ENCODE measurements at places on chromosomes 3 and 15.
A peak's percentile ranks its signal among the peaks of the same experiment; 100 is the strongest.

DNA sequence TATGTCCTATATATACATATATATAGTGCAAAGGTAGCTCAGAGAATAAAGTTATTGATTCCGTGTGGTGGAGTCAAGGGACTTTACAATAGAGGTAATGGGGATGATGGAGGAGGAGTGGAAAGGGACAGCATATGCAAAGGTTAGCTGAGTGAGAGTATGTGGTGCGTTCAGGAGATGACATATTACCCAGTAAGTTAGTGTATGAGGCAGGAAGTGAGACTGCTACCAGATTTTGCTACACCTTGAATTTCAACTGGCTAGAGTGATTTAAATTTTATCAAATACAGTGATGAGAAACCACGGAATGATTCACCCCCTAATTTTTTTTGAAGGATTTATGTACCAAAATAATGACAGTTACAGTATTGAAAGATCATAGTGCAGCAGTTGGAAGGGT, 2.8 kb downstream of the ACTL6A start:
- peaks cover 6% of the 10 kb centered on the region for H3K4me1 ChIP-seq
- no peak overlapping the region for H3K27ac ChIP-seq
- no peak for DNase-seq
- no peaks in the 10 kb centered on the region for H3K27me3 ChIP-seq
- peaks cover 8% of the 10 kb centered on the region for H3K36me3 ChIP-seq
- no peak overlapping the region for H3K4me3 ChIP-seq

- no peak overlapping the region for H3K27ac ChIP-seq
- no peaks in the 10 kb centered on the region for H3K27me3 ChIP-seq
- H3K4me3 ChIP-seq = no peak overlapping the region
- no peak for DNase-seq
- peaks cover 8% of the 10 kb centered on the region for H3K4me1 ChIP-seq
Measured at GRCh38 chr15:101440846-101441590, 48.5 kb downstream of the PCSK6 start.

DNA sequence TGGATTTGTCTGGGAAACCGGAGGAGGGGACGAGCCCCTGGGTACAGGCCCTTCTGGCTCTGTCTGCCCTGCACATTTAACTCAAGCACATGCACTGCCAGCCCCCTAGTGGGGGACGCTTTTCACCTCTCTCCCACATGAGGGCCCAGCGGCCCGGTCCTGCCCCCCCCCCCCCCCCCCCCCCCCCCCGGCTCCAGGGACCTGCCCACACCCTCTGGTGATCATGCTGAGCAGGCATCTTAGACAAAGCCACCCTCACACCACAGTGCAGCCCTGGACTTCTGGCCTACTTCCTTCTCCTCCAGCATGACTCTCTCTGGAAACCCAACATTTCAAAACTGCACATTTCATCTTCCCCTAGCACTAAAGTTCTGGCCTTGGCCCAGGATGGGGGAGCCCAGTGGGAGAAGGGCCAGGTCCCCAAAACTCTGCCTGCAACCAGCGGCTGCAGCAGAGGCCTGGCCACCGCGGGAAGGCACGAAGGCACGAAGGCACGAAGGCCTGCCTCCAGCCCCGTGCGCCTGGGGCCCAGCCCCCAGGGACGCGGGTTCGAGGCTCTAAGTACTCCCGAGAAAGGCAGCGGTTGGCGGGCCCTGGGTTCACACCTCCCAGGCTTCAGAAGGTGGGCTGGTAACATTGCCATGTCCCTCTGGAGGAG, 14.1 kb downstream of the KLF15 start:
- peaks cover 9% of the 10 kb centered on the region for H3K36me3 ChIP-seq
- H3K4me3 ChIP-seq = no peak overlapping the region
- no peak overlapping the region for H3K27ac ChIP-seq
- peaks cover 3% of the 10 kb centered on the region for H3K4me1 ChIP-seq
- peak; percentile 52 for DNase-seq

DNA sequence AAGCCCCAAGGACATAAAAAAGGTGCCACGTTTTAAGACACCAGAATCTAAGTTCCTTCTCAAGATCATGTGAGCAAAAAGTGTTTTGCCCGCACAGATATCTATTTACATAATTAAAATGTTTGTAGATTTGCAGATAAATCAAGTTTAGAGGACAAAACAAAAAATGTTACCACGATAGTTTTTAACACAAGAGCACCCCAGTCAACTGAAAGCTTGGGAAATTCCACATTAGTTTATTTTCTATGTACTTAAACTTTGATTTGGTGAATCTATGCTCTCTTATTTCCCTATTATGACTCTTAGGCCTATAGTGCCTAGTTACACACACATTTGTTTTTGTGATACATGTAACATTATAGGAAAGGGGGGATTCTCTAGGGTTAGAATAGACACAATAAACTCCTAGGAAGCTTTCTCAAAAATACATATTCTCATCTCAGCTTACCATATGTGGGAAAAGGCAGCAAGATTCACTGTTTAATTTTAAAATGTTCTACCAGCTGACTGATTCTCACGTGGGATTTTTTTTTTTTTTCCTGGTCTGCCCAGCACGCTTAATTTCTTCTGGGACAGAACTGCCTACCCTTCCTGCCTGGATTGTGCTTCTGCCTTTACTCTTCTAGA, 8.4 kb upstream of the LEKR1 start:
- H3K36me3 ChIP-seq = no peaks in the 10 kb centered on the region
- H3K4me1 ChIP-seq = peaks cover 20% of the 10 kb centered on the region
- H3K27ac ChIP-seq = peak overlapping the region; percentile 93
- DNase-seq = no peak

DNA sequence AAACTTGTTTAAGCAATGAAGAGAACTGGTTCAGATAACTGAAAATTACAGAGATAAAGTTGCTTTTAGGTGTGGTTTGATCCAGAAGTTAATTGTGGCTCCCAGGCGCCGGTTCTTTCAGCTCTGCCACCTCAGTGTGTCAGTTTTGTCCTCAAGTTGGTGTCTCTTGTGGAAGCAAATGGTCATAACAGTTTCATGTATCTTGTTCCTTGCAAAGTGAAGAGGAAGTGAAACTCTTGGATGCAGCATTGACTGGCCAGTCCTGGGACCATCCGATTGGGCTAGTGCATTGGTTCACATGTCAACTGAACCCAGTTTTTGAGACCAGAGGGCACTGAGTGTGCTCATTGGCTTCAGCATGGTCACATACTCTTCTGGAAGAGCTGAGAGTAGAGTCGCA, 181.4 kb upstream of the GRM7 start:
- H3K4me1 ChIP-seq = no peaks in the 10 kb centered on the region
- H3K27ac ChIP-seq = no peak overlapping the region
- DNase-seq = no peak
- no peaks in the 10 kb centered on the region for H3K36me3 ChIP-seq

DNA sequence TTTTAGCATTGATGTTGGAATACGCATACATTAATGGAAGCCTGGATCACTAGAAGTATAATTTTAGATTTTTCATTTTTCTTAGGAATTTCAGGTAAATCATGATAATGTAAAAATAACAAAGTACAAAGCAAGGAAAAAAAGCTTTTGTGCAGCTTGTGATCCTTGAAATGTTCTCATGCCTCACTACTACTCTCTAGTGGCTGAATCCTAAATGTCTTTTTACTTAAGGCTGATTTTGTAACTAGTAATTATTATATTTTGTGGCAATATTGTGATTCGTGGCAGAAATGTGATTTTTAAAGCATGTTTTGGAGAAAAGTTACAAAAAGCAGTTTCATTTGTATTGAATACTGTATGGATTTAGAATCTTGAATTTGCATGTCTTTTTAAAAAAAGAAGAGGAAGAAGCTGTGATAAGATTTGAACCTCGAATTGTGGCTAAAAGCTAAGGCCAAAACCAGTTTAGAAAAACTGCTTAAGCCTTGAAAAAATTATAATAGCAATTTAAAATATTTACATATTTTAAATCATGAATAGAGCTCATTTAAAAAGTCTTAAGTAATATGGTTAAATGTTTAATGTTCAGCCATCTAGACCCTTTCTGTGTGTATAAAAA, 39.0 kb downstream of the U2SURP start:
- no peak overlapping the region for H3K27ac ChIP-seq
- no peak overlapping the region for H3K4me3 ChIP-seq
- H3K4me1 ChIP-seq = no peaks in the 10 kb centered on the region
- H3K36me3 ChIP-seq = peaks cover 82% of the 10 kb centered on the region
- no peaks in the 10 kb centered on the region for H3K27me3 ChIP-seq

- peaks cover 22% of the 10 kb centered on the region for H3K27me3 ChIP-seq
- no peaks in the 10 kb centered on the region for H3K36me3 ChIP-seq
- no peak overlapping the region for H3K27ac ChIP-seq
- H3K4me1 ChIP-seq = peaks cover 6% of the 10 kb centered on the region
Measured at GRCh38 chr3:18438586-18438985, 13.4 kb upstream of the SATB1 start.

DNA sequence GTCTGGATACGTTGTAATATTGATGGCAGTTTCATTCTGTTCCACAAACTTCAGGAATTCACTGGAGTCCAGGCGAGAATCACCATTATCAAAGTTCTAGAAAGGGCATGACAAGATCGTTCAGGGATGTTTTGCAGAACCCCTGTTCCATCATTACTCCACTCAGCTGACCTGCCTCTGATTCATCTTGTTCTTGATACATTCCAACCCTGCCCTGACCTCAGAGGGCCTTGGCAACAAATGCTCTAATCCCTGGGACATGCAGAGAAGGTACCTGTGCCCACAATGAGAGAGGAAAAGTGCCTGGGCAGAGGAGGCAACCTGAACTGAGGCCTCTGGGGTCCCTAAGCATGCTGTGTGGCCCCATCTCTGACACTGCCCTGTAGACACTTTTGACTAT, 45.9 kb downstream of the FSTL1 start:
- DNase-seq = no peak
- H3K27ac ChIP-seq = no peak overlapping the region
- H3K36me3 ChIP-seq = peaks cover 92% of the 10 kb centered on the region
- no peak overlapping the region for H3K4me3 ChIP-seq
- H3K27me3 ChIP-seq = no peaks in the 10 kb centered on the region
- no peaks in the 10 kb centered on the region for H3K4me1 ChIP-seq

- H3K27me3 ChIP-seq = no peaks in the 10 kb centered on the region
- H3K27ac ChIP-seq = no peak overlapping the region
- no peaks in the 10 kb centered on the region for H3K36me3 ChIP-seq
Measured at GRCh38 chr3:128217702-128218547, 64.6 kb downstream of the EEFSEC start.

- H3K27me3 ChIP-seq = no peaks in the 10 kb centered on the region
- peaks cover 13% of the 10 kb centered on the region for H3K4me1 ChIP-seq
- no peaks in the 10 kb centered on the region for H3K36me3 ChIP-seq
- no peak overlapping the region for H3K4me3 ChIP-seq
Measured at GRCh38 chr3:102084006-102084405, 234.7 kb downstream of the NFKBIZ start.

DNA sequence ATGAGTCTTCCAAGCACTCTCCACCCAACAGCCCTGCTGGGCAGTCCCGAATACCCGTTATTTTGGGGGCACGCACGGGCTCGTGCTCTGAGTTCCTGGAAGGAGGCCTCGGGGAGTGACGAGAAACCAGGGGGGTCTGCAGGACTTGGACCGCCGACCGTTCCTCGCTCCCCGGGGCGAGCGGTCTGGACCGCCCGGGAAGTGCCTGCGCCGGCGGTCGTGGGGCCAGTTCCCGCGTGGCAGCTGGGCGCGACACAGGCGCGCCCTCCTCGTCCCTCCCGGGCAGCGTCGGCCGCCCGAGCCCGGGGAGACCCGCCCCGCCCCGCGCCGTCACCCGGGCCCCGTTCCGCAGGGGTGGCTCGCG, 387 bp downstream of the GNB4 start:
- peaks cover 19% of the 10 kb centered on the region for H3K4me1 ChIP-seq
- H3K27me3 ChIP-seq = no peaks in the 10 kb centered on the region
- H3K4me3 ChIP-seq = peak overlapping the region; percentile 70
- peak overlapping the region; percentile 90 for H3K27ac ChIP-seq

- H3K27me3 ChIP-seq = no peaks in the 10 kb centered on the region
- no peak overlapping the region for H3K27ac ChIP-seq
- H3K4me3 ChIP-seq = no peak overlapping the region
- no peak for DNase-seq
Measured at GRCh38 chr15:94722024-94722636, 490.8 kb downstream of the MCTP2 start.

- peaks cover 6% of the 10 kb centered on the region for H3K4me1 ChIP-seq
- no peak overlapping the region for H3K27ac ChIP-seq
- no peak for DNase-seq
- H3K27me3 ChIP-seq = no peaks in the 10 kb centered on the region
- no peaks in the 10 kb centered on the region for H3K36me3 ChIP-seq
Measured at GRCh38 chr3:61610316-61610715, 48.9 kb downstream of the PTPRG start.

GRCh38 chr3:9768141-9768775, 1.5 kb downstream of the CAMK1 start:
- peaks cover 25% of the 10 kb centered on the region for H3K4me1 ChIP-seq
- H3K27ac ChIP-seq = peak overlapping the region; percentile 36
- H3K4me3 ChIP-seq = no peak overlapping the region
- peaks cover 20% of the 10 kb centered on the region for H3K36me3 ChIP-seq
- no peak for DNase-seq

GRCh38 chr3:184117636-184118035, 17.5 kb upstream of the EIF2B5 start:
- H3K27me3 ChIP-seq = no peaks in the 10 kb centered on the region
- no peak for DNase-seq
- H3K4me3 ChIP-seq = no peak overlapping the region
- H3K4me1 ChIP-seq = no peaks in the 10 kb centered on the region
- H3K27ac ChIP-seq = no peak overlapping the region

- no peak for DNase-seq
- H3K27me3 ChIP-seq = no peaks in the 10 kb centered on the region
- no peaks in the 10 kb centered on the region for H3K4me1 ChIP-seq
- no peak overlapping the region for H3K27ac ChIP-seq
Measured at GRCh38 chr3:139735191-139735590, 57.4 kb upstream of the NMNAT3 start.

DNA sequence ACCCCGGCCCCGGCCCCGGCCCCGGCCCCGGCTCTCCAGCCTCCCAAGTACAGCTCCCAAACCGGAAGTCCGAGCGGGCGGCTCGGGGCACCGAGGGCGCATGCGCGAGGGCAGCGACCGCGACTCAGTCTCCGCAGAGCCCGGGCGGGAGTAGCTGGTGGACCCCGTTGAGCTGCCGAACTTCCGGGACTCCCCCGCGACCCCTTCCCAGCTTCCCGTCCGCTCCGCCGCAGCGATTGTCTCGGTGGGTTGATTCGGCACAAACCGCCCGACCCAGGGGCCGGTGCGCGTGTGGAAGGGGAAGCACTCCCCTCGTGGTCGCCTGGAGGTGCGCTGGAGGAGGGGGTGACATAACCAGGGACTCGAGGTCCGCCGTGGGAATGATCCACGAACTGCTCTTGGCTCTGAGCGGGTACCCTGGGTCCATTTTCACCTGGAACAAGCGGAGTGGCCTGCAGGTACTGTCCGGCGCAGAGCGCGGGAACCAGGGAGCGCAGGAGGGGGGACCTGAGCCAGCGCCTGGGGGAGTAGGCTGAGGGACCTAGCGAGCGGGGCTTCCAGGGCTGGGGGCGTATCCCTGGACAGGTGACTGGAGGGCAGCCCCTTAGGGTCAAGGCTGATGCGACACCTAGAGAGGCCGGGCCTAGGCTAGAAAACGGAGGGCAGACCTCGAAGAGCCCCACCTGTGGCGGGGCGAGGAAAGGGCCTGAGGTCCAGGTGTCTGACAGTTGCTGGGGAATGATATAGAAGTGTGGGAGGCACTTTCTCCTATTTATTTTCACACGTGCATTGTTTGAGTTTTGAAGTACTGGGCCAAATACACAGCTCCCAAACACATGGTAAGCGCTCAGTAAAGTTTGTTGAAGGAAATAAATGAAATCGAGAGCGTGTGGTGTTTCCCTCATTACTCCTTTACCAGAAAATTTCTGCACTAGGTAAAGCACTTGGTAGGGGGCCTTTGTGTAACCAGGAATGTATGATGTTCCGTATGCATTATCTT, at the start of the genes TUBGCP4 and ZSCAN29:
TSS of gene TUBGCP4 (plus strand) at position 127 of the 1,000 bp plus-strand sequence. CDS start at position 381, 254 bp downstream.
TSS of gene ZSCAN29 (minus strand) at position 69 of the 1,000 bp plus-strand sequence. CDS start 1,130 bp downstream, outside the sequence.
- H3K27ac ChIP-seq = peak within 1 kb of the TSS; percentile 82
- peaks cover 23% of the 10 kb centered on the region for H3K4me1 ChIP-seq
- peak; percentile 94 for DNase-seq
- H3K36me3 ChIP-seq = peaks cover 2% of the 10 kb centered on the region
- H3K4me3 ChIP-seq = peak within 1 kb of the TSS; percentile 96
- H3K27me3 ChIP-seq = no peaks in the 10 kb centered on the region
